ENCODE measurements at places on chromosomes 16 and 17. TPM values are rescaled to one million over a fixed set of nuclear protein-coding genes. Genes with fewer than 3 reads are reported as not detected.
A peak's percentile ranks its signal among the peaks of the same experiment; 100 is the strongest.

IL32 gene
- total RNA-seq = 1.1 TPM

CDH13 gene
- 27.3 TPM for total RNA-seq

STXBP4 gene
- 25.7 TPM for total RNA-seq

IGF2BP1 gene
- total RNA-seq = 1.9 TPM

CDRT15L2 gene
- total RNA-seq = not detected

MEFV gene
- total RNA-seq = 0.47 TPM

GRCh38 chr17:81536299-81537290 is 8.4 kb downstream of the FSCN2 start:
- no peak for DNase-seq

GRCh38 chr17:42243493-42243982 is 32.7 kb downstream of the STAT5B start:
- no peak for DNase-seq

DNA sequence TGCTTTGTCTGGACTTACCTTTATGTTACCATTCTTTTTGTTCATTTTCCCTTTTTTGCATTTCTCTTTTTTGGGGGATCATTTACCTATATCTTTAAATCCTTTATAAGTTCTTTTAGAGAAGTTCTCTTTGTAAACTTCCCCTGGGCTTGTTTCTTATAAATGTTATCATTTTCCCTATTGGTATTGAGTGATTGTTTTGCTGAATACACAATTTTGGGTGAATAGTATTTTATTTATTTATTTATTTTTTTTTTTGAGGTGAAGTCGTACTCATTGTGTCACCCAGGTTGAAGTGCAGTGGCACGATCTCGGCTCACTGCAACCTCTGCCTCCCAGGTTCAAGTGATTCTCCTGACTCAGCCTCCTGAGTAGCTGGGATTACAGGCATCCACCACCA is 18.4 kb downstream of the TBX21 start:
- no peak for DNase-seq

DNA sequence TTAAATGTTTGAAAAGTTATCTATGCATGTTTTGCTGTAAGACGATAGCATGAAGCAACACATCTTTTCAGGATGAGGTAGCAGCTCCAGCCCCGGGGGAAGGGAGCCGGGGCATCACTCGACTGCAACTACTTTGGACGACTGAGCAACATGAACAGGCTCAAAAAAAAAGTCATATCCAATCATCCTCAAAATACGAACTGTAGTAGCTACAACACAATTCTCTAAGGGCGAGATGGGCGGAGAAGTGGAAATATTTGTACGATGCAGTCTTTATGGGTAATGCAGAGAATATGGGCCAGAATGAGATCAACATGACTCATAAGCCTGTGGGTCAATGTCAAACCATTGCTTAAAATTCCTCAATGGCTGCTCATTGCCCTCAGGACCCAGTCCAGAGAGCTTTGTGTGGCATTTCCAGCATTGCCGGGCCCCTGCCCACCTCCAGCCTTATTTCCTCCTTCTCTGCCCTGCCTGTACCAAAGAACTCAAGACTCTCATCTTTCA is 17.7 kb upstream of the SMURF2 start:
- no peak for DNase-seq

DNA sequence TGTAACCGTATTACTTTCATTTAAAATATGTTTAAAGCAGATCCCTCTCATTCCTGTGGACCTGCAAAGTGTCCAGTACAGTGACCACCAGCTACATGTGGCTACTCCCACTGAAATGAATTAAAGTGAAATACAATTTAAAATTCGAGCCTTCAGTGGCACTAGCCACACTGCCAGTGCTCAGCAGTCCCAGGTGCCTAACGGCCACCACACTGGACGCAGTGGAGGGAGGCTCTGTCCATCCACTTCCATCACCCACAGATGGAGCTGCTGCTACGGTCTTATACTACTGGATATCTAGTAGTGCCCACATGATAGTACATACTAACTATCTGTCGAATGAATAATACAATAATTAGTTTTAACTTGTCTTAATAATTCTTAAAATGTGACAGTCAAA is 2.3 kb upstream of the CBX2 start:
- DNase-seq = no peak

- no peak for DNase-seq
These were observed 54.6 kb downstream of the ZNF423 start for GRCh38 chr16:49801290-49801689.

DNA sequence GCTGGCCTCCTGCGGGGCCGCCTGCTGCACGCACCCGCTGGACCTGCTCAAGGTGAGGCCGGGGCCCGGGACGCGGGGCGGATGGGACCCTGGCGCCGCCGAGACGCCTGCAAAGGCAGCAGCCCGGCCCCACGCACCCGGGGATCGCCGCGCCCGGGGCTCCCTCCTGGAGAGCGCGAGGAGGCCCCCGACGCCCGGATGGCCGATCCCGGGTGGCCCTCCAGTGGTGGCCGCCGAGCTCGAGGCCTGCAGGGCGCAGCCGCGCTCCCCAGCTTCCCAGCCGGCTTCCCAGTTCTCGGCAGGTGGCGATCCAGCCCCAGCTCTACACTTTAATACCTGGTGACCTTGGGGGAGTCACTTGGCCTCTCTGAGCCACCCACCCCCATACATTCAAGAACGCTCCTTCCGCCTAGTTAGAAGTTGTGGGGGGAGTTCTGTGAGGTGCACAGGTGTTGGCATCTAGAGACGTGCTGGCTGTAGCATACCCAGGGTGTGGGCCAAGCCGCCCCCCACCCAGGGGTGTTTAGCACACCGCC is 452 bp downstream of the SLC25A10 start:
- DNase-seq = no peak

DNA sequence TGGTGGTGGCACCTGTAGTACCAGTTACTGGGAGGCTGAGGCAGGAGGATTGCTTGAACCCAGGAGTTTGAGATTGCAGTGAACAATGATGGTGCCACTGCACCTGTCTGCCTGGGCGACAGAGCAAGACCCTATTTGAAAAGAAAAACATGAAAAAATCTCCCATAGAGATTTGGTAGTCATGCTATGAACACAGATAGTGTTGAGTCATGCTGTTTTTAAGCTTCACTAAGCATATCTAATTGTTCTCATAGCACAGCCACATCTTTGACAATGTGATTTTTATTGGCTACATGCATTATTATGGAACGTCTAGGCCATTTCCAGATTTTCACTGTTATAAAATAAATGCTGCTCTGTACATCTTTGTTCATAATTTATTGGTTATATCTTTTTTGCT is 6.0 kb downstream of the IL34 start:
- no peak for DNase-seq

- DNase-seq = no peak
These were observed 61.2 kb downstream of the USP32 start for GRCh38 chr17:60330731-60331130.

DNA sequence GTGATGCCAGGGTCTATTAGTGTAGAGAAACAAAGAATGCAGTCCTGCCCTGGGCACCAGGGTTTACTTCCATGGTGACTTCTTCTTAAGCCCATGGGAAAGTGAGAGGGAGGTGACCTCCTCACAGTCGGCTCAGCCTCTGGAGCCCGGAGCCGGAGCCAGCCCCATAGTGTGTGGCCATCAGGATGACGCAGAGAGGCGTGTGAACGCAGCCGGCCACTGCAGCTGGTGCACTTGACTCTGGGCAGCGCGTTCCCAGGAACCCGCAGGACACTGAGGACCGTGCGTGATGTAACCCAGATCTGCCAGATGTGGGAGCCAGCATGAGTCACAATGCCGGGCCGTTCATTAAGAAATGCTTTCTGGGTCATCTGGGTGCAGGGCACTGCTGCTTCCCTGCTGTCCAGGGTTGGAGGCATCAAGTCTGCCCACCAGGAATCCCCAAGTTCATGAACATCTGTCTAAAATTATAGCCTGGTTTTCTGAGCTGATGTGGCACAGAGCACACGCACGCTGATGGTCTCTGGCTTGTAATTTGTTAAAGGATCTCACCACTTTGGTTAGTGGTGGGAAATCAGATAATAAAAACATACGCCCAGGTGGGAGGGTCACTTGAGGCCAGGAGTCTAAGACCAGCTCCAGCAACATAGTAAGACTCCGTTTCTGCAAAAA is 114.1 kb downstream of the PITPNC1 start:
- DNase-seq = peak; percentile 76

GRCh38 chr16:24670623-24671454 is 58.6 kb upstream of the TNRC6A start:
- DNase-seq = peak; percentile 88

- no peak for DNase-seq
These were observed 44.3 kb downstream of the ERN1 start for GRCh38 chr17:64085650-64086005.

DNA sequence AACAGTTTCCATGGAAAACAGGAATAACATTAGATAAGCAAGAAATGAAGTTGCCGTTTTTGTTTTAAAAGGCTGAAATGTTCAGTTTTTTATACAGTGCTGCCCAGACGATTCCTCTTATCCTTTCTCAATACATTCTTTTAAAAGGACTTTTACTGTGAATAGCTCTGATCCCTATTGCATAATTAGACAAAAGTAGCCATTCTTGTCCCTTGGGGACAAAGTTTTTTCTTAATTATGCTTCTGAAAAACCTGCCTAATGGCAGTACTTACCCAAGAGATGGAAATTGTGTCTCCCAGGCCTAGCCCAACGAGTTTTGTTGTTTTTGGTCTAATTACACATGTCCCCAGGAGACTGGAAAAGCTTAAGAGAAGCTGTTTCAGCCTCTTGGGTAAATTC is 27.6 kb downstream of the NXPH3 start:
- no peak for DNase-seq

DNA sequence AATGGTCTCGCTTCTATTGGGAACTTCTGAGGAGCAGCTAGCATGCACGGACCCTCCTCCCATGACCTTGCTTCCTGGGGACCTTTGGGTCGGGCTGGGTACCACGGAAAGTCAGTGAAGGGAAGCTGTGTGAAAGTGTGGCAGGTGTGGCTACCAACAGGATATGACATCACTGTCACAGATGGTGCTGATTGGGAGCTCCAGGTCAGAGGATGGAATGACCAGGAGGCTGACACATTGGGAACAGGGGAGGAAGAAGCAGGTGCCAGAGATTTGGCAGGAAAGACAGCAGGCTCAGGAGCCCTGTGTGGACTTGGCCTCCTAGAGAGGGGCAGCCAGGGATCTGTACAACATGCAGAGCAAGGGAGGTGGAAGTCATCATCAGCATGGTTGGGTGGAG is 34.0 kb downstream of the CPNE2 start:
- DNase-seq = no peak

- no peak for DNase-seq
These were observed 1.7 kb downstream of the TTC19 start for GRCh38 chr17:16001226-16001897.

DNA sequence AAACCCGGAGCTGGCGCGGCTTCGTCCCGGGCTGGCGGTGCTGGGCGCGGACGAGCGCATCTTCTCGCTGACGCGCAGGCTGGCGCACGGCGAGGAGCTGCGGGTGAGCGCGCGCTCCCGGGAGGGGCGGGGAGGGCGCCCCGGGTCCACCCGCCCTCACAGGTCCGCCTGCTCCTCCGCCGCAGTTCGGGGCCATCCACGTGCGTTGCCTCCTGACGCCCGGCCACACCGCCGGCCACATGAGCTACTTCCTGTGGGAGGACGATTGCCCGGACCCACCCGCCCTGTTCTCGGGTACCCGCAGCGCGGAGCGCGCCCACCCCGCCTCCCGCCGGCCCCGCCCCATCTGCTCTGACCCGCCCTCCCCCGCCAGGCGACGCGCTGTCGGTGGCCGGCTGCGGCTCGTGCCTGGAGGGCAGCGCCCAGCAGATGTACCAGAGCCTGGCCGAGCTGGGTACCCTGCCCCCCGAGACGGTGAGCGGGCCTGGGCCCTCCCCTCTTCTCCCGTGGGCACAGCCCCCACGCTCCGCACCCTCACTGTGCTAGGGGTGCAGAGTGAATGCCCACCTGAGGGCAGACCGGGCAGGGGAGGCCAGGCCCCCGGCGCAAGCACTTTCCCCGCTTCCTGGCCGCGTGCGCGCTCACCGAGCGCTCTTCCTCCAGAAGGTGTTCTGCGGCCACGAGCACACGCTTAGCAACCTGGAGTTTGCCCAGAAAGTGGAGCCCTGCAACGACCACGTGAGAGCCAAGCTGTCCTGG is 1.4 kb downstream of the HAGHL start:
- peak; percentile 53 for DNase-seq

DNA sequence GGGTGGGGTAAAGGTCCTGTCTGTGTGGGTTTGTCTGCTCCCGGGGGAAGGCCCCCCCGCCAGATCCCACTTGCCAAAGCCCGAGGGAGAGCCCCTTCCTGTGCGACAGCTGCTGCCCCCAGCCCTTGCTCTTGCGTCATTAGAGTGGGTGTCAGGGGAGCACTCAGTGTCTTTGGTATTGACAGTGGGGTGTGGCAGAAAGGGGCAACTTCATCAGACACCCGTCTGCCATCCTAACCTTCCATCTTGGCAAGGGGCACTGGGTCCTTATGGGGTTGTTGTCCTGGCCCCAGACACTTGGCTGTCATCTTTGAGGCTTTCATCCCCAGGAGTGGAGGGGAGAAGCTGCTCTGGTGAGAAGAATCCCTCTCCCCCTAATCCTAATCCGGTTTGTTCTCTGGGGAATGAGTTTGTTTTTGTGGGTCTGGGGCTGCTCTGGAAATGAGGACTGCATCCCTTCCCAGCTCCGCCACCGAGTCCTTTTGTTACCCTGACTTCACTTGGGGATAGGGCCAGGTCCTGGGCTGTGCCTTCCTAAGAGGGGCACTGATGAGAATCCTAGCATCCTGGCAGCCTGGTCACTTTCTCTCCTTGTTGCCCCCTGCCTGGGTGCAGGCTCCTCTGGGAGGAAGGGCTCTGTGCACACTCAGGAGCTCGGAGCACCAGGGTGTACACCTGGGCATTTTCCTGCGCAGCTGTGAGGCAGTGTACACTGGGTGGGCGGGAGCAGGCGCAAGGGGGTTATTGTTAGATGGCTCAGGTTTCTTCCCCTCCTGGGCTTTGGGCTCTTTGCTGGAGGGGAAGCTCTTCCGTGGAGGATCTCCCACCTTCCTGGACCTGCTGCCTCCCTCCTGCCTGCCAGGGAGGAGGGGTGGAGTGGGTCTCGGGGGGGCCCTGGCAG is 21.1 kb downstream of the GJD3 start:
- DNase-seq = no peak
